ENCODE measurements at places on chromosomes 2 and 18.

- DNase-seq, result no peak
Observed at GRCh38 chr2:199973703-199974102, 18.3 kb downstream of the MAIP1 start.

DNA sequence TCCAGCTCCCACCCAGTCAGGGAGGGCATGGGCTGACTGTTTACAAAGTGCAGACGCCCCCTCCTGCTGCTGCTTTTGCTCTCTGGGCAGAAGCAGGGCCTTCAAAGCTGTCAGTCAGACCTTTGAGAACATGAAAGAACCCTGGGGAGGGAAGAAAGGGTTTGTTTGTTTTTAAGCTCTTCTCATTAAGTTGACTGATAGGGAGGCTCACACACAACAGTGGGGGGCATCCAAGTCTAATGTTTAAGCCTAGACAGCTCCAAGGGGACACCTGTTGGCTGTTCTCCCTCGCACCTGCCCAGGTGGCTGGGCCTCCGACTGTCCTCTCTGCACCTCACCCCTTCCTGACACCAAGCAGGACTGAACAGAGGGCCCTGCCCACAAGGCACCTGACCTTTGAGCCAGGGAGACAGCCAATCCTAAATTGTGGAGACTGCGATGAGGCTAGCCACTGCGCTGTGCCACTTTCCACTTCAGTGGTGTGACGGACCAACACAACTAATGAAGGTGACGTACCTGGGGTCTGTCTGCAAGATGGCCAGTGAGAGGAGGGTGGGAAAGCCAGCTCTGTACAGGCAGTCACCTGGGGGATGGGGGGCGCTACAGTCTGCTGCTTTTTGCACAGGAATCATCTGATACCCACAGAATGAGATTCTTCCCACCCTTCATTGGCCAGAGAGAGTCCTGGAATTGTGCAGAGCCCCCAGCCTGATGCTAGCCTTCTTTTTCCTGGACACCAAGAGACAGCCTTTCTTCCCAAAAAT, 16.3 kb downstream of the ST6GAL2 start:
- no peak for DNase-seq

- no peak for DNase-seq
Observed at GRCh38 chr2:147109291-147109690, 735.5 kb upstream of the ACVR2A start.

DNA sequence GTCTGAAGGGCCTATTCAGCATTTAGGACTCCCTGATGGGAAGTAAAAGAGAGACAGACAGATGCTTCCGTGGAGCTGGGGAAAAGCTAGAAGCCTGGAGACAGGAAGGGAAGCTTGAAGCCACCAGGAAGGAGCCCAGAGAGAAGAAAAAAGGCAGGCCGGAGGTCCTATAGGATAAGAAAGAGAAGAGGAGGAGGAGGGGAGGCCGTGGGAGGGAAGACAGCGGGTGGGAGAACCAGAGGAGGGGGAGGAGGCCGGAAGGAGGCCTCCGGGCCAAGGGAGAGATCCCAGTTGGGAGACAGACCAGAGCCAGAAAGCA, 107.1 kb upstream of the PKDCC start:
- no peak for DNase-seq

GRCh38 chr2:237765875-237766274, 32.7 kb upstream of the RBM44 start:
- no peak for DNase-seq

GRCh38 chr2:220101980-220102379, 474.6 kb downstream of the SLC4A3 start:
- no peak for DNase-seq

- no peak for DNase-seq
Observed at GRCh38 chr2:50769406-50770181, 262.3 kb downstream of the NRXN1 start.

DNA sequence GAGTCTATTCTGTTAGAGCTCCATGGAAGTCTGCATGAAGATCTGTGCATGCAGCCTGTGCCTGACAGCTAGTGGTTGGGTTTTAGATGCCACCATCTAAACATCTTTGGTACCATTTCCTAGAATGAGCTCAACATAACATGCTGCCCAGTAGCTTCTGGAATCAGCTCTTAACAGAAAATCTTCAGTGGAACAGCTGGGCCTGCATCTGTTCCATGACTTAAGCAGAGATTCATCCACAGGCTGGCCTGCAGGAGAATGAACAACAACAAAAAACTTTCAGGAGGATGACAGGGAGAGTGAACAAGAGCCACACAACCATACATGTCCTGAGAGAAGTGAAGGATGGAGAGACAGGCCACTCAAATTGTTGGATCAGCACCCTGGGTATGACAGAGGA, 316.6 kb downstream of the RDH14 start:
- DNase-seq, result no peak

DNA sequence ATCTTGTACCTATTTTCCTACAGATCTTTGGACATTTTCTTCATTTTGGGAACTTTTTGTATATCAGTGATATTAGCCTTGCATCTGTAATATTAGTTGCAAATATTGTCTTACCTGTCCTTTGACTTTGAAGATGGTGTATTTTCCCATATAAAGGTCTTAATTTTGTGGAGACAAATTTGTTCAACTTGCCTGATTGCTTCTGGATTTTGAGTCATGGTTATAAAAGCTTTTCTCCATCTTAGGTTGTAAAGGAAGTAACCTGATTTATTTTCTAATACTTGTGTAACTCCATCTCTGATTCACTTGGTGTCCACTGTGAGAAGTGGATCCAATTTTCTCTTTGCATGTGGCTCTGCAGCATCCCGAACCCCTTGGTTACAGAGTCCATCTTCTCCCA, 97.7 kb upstream of the OTOS start:
- DNase-seq, result no peak
